ENCODE measurements at places on chromosomes 7 and 10.

DNA sequence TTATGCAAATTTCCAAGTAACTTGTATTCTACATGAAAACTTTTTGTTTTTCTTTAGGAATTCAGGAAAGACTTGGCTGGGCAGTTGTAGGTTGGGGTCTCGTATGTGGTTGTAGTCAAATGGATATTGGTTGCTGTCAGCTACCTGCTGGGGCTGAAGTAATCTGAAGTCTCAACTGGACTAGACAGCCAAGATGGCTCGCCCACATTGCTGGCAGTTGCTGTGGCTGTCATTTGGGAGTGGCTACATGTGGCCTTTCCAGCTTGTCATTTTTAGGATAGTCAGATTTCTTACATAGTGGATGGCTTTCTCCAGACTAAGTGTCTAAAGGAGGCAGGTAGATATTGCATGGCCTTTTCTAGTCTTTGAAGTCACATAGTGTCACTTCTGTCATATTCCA, 32.6 kb downstream of the EXOC6 start:
- no peak for DNase-seq

DNA sequence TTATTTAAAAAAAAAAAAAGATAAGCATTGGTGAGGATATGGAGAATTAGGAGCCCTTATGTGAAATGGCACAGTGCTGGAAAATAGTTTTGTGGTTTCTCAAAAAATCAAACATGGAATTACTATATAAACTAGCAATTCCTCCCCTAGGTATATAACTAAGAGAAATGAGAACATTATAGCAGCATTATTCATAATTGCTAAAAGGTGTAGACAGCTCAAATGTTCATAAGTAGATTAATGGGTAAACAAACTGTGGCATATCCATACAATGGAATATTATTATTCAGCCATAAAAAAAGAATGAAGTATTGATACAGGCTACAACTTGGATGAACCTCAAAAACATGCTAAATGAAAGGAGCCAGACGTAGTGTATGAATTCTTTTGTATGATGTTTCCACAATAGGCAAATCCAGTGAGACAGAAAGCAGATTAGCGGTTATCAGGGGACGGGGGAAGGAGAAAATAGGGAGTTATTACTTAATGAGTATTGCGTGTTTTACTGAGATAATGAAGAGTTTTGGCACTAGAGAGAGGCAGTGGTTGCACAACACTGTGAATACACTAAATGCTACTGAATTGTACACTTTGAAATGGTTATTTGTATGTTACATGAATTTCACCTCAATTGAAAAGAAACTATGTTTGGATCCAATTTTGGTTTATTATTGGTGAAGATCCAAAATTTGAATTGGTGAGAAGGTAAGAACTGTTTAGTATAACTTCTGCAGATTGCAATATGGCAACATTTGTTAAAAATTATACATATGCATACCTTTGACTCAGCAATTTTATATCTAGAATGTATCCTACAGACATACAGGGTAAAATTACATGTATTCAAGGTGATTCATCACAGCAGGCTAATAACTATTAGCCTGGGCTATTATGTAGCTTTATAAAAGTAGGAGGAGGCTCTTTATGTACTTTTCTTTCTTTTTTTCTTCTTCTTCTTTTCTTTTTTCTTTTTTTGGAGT, 69.7 kb downstream of the VCL start:
- no peak for DNase-seq

GRCh38 chr10:90788199-90788491, 69.7 kb downstream of the HTR7 start:
- DNase-seq = no peak

DNA sequence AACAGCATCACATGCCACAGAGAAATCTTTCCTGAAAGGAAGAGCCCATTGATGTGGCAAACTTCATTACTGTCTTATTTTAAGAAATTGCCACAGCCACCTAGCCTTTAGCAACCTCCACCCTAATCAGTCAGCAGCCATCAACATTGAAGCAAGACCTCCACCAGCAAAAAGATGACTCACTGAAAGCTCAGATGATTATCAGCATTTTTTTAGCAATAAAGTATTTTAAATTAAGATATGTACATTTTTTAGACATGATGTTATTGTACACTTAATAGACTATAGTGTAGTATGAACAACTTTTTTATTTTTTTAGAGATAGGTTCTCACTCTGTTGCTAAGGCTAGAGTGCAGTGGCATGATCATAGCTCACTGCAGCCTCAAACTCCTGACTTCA, 14.8 kb downstream of the STEAP1B start:
- no peak for DNase-seq

DNA sequence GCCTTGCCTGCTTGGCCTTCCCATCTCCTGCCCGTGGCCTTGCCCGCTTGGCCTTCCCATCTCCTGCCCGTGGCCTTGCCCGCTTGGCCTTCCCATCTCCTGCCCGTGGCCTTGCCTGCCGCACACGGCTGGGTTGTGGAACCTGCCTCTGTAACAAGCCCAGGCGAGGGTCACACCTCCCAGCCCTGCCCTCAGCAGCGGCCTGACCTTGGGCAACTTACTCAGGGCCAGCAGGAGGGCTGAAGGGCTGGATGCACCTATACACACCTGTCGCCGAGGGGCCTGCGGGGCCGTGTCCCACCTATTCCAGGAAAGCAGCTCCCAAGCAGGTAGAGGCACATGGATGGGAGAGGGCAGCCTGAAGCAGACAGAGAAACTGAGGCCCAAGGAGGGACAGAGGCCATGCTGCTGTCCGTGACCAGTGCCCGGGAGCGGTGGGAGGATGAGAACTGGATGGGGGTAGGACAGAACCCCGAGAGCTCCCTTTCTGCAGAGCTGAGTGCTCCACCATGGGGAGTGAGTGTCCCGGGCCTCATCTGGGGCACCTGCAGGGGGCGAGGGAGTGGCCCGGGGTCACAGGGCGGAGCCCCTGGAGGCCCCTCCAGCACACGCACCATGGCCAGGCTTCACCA, 277.6 kb downstream of the ELFN1 start:
- DNase-seq = no peak

GRCh38 chr7:152132812-152133211, 107.3 kb downstream of the GALNT11 start:
- DNase-seq = no peak

DNA sequence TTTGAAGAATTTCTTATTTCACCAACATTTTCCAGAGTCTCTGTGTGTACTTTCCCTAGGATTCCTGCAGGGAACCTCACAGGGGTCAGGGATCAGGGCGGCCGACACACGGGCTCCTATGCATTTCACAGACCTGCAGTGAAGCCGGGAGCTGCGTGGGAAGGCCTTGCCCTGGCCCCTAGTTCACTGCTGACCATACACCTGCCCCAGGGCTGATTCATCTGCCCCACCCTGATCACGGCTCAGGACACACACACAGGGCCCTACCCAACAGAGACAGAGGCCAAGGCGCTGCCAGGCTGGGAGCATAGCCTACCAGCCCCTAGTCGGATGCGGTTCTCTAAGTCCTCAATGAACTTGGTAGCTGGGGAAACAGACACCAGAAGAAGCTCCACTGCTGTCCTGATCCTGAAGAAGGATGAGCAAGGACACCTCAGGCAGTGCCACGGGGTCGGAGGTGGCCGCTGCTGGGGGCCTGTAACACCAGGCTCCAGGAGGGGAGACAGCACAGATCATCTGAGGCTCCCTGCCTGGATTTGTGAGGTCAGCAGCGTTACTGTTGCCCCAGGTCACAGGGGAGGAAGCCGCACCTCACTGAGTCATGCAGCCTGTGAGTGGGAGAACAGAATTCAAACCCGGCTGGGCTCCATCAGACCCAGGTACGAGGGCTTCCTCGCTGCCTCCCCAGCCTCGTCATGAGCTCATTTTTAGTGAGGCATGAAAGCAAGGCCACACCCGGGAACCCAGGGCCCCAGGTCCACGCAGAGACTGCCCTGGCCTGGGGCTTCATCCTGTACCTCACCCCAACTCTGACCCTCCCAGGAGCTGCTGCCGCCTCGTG, 278.8 kb upstream of the PPP2R2D start:
- DNase-seq = no peak

- no peak for DNase-seq
These were observed 65.2 kb downstream of the ATE1 start for GRCh38 chr10:121862649-121863048.

DNA sequence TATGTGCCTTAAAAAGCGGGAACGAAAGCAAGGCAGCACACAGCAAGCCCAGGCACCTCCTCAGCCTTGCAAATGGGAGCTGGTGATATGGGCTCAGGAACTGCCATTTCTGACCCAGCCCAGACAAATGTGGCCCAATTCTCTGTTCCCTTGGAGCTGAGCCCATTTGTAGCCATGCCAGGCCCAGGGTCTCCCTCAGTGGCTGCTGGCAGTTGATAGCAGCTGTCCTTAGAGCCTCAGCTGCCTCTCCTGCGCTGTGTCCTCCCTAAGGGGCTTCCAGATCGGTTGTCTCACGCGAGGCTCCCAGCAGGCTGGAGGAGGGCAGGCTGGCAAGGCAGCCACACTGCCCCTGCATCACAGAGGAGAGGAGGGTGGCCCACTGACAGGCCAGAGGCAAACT, 275.8 kb downstream of the KCNMA1 start:
- no peak for DNase-seq

GRCh38 chr10:79323602-79324001, 23.7 kb upstream of the PPIF start:
- DNase-seq = no peak

GRCh38 chr7:41582116-41582515, 120.8 kb downstream of the INHBA start:
- DNase-seq = no peak
